ENCODE measurements at places on chromosomes 13 and 19. TPM values are rescaled to one million over a fixed set of nuclear protein-coding genes. Genes with fewer than 3 reads are reported as not detected.

ARHGAP33 gene
- total RNA-seq, result 9.0 TPM

ELSPBP1 gene
- total RNA-seq, result not detected

C19orf85 gene
- total RNA-seq, result not detected

TMEM238 gene
- 3.3 TPM for total RNA-seq

TMED1 gene
- total RNA-seq, result 55.8 TPM

HIF3A gene
- not detected for total RNA-seq

LRRC63 gene
- not detected for total RNA-seq

PHLDB3 gene
- 7.8 TPM for total RNA-seq

CYP4F3 gene
- total RNA-seq, result not detected

NPHS1 gene
- total RNA-seq, result not detected

FGF21 gene
- not detected for total RNA-seq

PSG6 gene
- total RNA-seq, result not detected

LYL1 gene
- 0.34 TPM for total RNA-seq

CALM3 gene
- total RNA-seq, result 137 TPM

LGALS7B gene
- not detected for total RNA-seq

ZNF528 gene
- 20.3 TPM for total RNA-seq

IRGC gene
- not detected for total RNA-seq

TEX29 gene
- total RNA-seq, result not detected

Data from Daoy (cell line).